CD4-positive, alpha-beta T cell treated with Interleukin-21 for 1 hour (primary cell): ENCODE measurements at places on chromosomes 13 and 19.

DNA sequence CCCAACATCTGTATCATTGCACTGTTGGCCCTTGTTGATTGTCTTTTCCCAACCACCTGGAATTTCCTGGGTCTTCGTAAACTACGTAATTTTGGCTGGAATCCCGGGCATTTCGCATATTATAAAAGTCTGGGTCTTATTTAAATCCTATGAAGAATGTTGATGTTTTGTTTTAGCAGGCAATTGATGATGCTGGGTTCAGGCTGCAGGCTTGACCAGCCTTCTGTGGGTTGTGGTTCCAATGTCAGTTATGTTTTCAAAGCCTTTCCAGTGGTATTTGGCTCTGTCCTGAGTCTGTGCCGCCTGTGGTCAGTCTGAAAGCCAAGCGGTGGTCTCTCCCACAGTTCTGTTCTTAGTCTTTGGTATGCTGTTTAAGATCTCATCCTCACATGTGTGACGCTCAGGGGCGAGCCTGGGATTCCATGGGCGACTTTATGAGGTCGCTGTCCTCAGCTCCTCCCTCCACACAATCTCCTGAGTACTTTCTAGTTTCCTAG is 12.4 kb downstream of the SLC35E1 start:
- no peak for DNase-seq

DNA sequence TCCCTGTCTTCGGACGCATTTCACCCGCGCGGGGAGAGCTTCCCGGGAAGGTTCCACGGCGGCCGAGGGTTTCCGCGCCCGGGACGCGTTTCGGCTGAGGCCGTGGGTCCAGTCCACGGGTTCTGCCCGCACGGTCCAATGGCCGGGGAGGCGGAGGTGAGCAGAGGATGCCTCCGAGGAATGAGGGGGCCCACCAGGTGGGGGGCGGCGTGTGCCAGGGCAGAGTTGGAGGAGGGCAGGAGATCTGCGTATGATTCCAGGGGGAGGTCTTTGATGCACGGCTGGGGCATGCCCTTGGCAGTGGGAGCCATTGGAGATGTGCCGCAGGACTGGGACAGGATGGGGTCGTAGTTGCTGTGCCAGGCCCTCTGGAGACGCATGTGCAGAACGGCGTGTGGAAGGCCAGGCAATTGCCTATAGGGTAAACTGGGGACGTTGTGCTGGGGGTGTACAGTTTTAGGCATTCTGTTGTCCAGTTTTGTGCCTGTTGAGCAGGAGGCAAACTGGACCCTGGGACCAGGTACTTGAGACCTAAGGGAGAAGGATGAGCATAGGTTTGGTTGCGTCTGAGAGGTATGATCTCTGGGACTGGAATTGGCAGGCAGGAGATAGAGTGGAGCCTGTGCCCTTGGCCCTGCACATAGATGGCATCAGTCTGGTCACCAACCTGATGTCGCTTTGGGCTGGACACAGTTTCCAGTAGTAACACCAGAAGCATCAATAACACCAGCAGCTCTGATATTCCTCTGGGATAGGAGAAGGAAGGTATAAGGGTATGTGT is 751 bp downstream of the ZNF584 start:
- DNase-seq, result no peak

DNA sequence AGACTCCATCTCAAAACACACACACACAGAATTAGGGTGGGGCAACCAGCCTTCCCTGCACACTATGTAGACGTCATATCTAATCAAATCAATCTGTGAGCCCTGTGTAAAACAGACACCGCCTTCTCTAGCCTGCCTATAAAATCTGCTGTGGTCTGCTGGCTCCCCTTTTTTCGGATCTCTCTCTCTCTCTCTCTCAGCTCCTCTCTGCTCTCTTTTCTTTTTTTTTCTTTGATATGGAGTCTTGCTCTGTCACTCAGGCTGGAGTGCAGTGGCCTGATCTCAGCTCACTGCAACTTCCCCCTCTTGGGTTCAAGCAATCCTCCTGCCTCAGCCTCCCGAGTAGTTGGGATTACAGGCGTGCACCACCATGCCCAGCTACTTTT is 11.8 kb upstream of the CD70 start:
- peak; percentile 25 for DNase-seq

DNA sequence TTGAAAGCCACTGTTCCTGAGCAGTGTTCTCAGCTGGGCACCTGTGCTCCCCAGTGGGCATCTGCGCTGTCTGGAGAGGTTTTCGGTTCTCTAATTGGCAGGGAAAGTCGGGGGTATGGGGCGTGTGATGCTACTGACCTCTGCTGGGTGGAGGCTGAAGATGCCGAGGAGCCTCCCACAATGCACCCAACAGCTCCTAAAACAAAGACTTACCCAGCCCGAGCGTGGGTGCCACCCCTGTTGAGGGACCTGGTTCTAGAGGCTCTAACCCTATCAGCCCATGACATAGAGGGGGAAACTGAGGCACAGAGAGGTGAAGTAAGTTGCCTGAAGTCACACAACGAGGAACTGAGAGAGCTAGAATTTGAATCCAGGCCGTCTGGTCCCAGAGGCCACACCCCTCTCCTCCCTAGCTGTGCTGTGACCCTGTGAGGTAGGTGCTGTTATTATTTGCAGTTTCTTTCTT is 2.3 kb downstream of the SPACA4 start:
- peak; percentile 69 for DNase-seq

DNA sequence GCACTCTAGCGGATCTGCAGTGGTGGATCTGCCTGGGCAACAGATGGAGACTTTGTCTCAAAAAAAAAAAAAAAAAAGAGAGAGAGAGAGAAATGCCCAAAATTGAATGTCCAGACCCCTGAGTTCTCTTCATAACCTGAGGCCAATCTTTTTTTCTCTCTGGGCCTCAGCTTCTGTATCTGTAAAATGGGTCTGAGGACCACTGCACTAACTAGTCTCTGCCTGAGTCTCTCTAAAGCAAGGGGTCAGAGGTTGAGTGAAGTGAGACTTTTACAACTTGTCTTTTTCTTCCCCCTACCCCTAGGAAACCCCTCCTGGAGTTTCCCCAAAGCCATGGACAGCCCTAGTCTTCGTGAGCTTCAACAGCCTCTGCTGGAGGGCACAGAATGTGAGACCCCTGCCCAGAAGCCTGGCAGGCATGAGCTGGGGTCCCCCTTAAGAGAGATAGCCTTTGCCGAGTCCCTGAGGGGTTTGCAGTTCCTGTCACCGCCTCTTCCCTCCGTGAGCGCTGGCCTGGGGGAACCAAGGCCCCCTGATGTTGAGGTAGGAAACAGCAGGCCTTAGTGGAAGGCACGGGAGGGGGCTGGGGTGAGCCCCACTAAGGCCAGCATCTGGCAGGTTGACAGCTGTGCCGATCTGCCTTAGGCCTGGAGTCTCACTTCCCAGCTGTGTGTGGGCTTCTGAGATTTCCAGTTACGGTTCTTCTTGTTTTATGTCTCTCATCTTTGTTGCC is 1.8 kb downstream of the TMEM91 start:
- no peak for DNase-seq
